Activated CD8-positive, alpha-beta T cell treated with anti-CD3 and anti-CD28 coated beads, Interleukin-2, amount 10 ng/mL, durations not matched to agents 7 days and 5 days (primary cell): ENCODE measurements at places on chromosomes 3 and 15.
A peak's percentile ranks its signal among the peaks of the same experiment; 100 is the strongest.

DNA sequence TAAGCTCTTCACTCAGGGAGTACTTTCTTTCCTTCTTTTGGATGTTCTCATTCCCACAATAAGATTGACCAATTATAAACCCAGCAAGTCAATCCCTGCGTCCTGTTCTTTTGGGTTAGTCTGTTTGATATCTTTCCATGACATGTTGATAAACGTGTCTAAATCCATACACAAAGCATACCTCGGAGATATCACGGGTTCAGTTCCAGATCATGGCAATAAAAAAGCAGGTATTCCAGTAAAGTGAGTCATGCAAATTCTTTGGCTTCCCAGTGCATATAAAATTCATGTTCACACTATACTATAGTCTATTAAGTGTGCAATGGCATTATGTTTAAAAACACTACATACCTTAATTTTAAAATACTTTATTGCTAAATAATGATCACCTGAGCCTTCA, 667.7 kb downstream of the MAGI1 start:
- no peaks in the 10 kb centered on the region for H3K36me3 ChIP-seq
- H3K27me3 ChIP-seq = no peaks in the 10 kb centered on the region
- H3K4me1 ChIP-seq = no peaks in the 10 kb centered on the region
- H3K4me3 ChIP-seq = no peak overlapping the region
- no peak overlapping the region for H3K27ac ChIP-seq

GRCh38 chr15:42057799-42058646, 36.3 kb downstream of the PLA2G4D start:
- no peak overlapping the region for H3K27ac ChIP-seq
- no peaks in the 10 kb centered on the region for H3K36me3 ChIP-seq

GRCh38 chr15:90489514-90489913, 40.2 kb upstream of the CRTC3 start:
- H3K4me1 ChIP-seq = peaks cover 15% of the 10 kb centered on the region
- peak overlapping the region; percentile 12 for H3K27ac ChIP-seq
- H3K4me3 ChIP-seq = no peak overlapping the region
- H3K27me3 ChIP-seq = no peaks in the 10 kb centered on the region
- DNase-seq = no peak

DNA sequence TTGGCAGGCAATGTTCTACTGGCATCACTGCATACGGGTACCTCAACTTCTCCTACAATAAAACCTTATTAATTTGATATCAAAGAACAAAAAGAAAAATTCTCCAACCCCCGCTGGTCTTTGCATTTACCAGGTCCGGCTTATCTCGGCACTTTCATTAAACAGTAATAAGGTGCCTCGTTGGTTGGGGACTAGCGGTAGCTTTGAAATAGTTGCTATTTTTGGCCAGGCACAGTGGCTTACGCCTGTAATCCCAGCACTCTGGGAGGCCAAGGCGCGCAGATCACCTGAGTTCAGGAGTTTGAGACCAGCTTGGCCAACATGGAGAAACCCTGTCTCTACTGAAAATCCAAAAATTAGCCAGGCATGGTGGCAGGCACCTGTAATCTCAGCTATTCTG, 32.0 kb upstream of the CGNL1 start:
- H3K4me1 ChIP-seq = no peaks in the 10 kb centered on the region
- no peak overlapping the region for H3K4me3 ChIP-seq
- no peak for DNase-seq
- peaks cover 4% of the 10 kb centered on the region for H3K27me3 ChIP-seq
- no peak overlapping the region for H3K27ac ChIP-seq

- H3K36me3 ChIP-seq = peaks cover 5% of the 10 kb centered on the region
- no peaks in the 10 kb centered on the region for H3K27me3 ChIP-seq
- no peak overlapping the region for H3K4me3 ChIP-seq
- no peak for DNase-seq
Measured at GRCh38 chr3:13042715-13043271, 30.4 kb downstream of the IQSEC1 start.

DNA sequence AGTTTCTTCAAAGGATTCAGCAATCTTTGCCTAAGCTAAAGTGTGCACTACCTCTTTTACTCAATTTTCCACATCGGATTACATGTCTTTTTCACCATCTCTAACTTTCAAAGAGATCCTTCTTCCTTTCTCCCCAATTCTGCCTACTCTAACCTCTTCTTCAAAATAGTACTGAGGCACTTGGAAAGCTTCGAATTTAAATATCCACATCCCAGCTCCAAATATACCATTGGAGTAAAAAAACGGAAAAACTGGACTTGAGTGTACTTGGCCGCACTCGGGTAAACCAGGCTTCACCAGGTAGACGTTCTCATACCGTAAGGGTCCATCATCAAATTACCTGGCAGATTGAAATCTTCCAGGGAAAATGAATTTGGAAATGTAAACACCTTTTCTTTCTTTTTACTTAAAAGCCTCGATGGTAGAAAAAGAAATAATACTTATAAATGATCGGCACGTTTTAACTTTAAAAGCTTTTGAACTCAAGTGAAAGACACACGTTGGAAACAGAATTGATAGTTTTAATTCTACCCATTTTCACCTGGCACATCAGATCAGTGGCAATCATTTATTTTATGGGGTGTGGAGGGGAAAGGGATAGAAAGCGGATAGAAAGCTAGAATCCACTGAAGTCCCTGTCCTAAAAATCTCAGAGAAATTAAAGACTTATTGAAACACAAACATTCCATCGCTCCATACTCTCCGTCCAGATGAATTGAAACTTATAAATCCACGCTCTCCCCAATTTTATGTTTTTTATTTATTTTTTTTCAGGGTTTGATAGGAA, 8.2 kb upstream of the MEIS2 start:
- H3K27me3 ChIP-seq = peaks cover 77% of the 10 kb centered on the region
- H3K36me3 ChIP-seq = peaks cover 7% of the 10 kb centered on the region
- H3K4me1 ChIP-seq = peaks cover 9% of the 10 kb centered on the region
- H3K4me3 ChIP-seq = no peak overlapping the region
- no peak overlapping the region for H3K27ac ChIP-seq
- DNase-seq = no peak

DNA sequence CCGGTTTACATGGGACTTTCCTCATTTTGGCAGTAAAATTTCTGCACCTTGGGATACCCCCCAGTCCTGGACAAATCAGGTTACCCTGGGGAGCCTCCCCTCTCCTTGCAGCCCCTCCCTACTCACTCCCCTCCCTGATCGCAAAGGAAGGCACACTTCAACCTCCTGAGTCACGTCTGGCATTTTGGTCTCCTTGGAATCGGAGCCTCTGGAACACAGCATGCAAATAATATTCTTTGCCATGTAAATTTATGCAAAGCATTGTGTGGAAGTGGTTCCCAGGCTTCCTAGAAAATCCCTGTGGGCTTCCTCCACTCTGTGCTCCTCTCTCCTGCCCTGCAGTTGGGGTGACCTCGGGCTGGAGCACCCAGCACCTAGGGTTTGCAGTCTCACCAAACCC, 11.6 kb downstream of the SCN5A start:
- H3K27ac ChIP-seq = no peak overlapping the region
- peaks cover 5% of the 10 kb centered on the region for H3K4me1 ChIP-seq
- DNase-seq = no peak
- H3K27me3 ChIP-seq = peaks cover 5% of the 10 kb centered on the region
- H3K4me3 ChIP-seq = no peak overlapping the region
- no peaks in the 10 kb centered on the region for H3K36me3 ChIP-seq

DNA sequence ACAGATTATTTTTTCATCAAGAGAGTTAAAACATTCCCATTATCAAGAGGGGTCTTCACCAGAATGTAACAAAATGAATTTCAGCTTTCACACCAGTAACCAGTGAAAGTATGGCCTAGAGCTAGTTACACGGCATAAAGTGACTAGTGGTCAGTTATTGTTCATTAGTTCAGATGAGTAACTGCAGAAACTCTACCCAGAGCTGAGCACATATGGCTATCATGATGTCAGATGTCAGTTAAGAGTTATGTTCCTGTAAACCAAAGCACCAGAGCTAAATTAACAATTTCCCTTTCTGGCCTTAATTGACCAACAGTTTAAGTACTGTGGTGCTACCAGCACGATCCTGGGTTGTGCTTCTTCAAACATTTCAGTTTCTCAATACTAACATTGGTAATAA, 6.6 kb upstream of the MRPS25 start:
- H3K27me3 ChIP-seq = no peaks in the 10 kb centered on the region
- peaks cover 5% of the 10 kb centered on the region for H3K4me1 ChIP-seq
- H3K36me3 ChIP-seq = peaks cover 37% of the 10 kb centered on the region
- no peak for DNase-seq
- no peak overlapping the region for H3K27ac ChIP-seq

DNA sequence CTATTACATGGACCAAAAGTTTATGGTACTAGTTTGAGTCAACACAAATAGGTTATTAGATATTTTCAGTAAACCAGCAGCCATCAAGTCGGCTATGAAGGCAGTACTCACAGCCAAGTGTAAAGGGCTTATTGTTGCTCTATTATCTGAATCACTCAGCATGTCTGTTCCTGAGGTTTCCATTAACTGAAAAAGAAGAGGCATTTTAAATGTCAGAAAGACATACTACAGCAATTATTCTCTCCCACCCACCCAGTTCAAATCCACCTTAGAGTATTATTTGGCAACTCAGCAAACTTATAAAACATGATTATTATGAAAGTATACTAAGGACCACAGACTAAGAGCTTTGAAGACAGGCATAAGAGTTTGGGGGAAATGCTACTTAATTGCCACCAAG, 93.1 kb downstream of the BTD start:
- no peak for DNase-seq
- H3K4me3 ChIP-seq = no peak overlapping the region
- peaks cover 34% of the 10 kb centered on the region for H3K36me3 ChIP-seq
- no peaks in the 10 kb centered on the region for H3K27me3 ChIP-seq
- H3K27ac ChIP-seq = no peak overlapping the region

DNA sequence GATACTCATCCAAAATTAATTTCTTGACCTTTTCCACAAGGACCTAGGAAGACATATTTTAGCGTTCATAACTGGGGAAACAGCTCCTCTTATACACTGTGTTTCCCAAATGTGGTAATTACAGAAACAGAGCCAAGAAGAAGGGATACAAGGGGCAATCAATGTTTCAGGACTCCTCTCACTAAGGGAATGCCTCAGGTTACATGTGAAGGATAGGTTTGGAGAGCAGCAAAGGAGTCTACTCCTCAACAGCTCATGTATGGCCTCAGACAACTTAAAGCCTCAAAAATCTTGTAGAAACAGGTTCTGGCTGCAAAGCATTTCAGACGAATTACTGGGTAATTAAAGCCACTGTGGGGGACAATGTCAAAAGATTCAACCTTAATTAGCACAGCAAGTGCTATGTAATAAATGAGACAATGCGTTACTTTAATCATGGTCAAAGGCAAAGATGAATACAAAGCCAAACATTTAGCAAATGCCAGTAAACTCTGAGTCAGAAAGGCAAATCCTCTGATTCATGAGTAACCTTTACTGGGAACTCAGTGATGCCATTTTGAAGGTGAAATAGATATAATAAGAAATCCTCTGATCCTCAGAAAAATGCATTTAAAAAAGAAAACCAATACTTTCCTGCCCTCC, 1111.2 kb downstream of the TUSC7 start:
- no peak overlapping the region for H3K27ac ChIP-seq
- H3K4me1 ChIP-seq = no peaks in the 10 kb centered on the region
- H3K36me3 ChIP-seq = no peaks in the 10 kb centered on the region
- DNase-seq = no peak
- H3K4me3 ChIP-seq = no peak overlapping the region

DNA sequence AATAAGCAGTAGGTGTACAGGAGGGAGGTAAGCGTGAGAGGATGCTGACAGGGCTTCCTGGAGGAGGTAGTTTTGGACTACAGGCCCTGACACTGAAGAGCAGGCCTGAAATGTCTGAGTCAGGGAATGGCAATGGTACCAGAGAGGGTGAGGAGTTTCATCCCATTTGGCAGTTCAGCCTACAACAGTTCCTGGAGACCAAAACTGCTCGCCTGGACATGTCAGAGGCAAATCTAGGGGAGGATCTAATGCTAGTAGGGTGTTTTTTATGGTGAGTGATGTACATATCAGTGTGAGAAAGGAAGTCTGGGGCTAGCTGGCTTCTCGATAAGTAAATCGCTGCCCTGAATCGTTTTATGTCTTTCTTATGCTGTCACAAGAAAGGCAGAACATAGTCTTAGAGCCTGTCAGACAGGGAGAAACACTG, 13.8 kb upstream of the TNFSF10 start:
- peaks cover 36% of the 10 kb centered on the region for H3K36me3 ChIP-seq
- peaks cover 67% of the 10 kb centered on the region for H3K4me1 ChIP-seq
- H3K27me3 ChIP-seq = no peaks in the 10 kb centered on the region
- peak overlapping the region; percentile 12 for H3K4me3 ChIP-seq

- no peak for DNase-seq
- H3K36me3 ChIP-seq = peaks cover 41% of the 10 kb centered on the region
Measured at GRCh38 chr15:75032395-75032794, 9.0 kb downstream of the PPCDC start.

- H3K4me3 ChIP-seq = no peak overlapping the region
- H3K36me3 ChIP-seq = peaks cover 55% of the 10 kb centered on the region
- H3K27me3 ChIP-seq = no peaks in the 10 kb centered on the region
- H3K4me1 ChIP-seq = peaks cover 2% of the 10 kb centered on the region
Measured at GRCh38 chr3:15214758-15215157, 8.7 kb downstream of the CAPN7 start.

DNA sequence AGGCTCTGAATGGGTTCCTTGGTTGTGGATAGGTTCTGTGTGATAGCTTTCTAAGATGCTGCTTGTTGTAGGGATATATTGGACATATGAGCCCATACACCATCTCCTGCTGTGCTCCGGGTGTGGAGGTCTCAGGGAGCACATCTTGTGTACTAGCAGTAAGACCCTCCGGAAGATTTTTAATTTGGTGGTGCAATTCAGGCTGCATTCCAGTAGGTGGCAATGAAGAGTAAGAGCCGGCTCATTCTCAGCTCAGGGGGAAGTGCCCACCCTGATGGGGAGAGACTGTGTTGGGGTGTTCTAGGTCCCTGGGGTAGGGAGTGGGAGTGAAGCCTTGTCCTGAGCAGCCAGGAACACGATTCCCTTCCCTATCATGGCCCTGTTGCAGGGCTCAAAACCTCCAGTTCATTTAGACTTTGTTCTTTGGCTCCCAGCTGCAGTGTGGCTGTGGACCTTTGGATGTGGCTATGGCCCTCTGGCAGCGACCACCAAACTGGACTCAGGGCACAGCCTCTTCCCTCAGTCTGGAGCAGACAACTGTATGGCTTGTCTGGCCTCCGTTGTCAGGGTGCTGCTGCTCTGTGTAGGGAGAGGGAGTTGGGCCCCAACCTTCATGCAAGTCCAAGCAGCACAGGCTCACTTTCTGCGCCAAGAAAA, 104.7 kb downstream of the UNC13C start:
- no peaks in the 10 kb centered on the region for H3K27me3 ChIP-seq
- no peak overlapping the region for H3K27ac ChIP-seq
- H3K4me3 ChIP-seq = no peak overlapping the region
- H3K4me1 ChIP-seq = no peaks in the 10 kb centered on the region

- H3K4me3 ChIP-seq = no peak overlapping the region
- no peaks in the 10 kb centered on the region for H3K4me1 ChIP-seq
- H3K36me3 ChIP-seq = no peaks in the 10 kb centered on the region
- DNase-seq = no peak
- H3K27ac ChIP-seq = no peak overlapping the region
Measured at GRCh38 chr3:8509961-8510360, 8.3 kb downstream of the LMCD1 start.

GRCh38 chr3:10653241-10653640, 147.9 kb upstream of the ATP2B2 start:
- no peak for DNase-seq
- H3K27ac ChIP-seq = no peak overlapping the region
- no peaks in the 10 kb centered on the region for H3K4me1 ChIP-seq
- peaks cover 11% of the 10 kb centered on the region for H3K27me3 ChIP-seq
- H3K4me3 ChIP-seq = no peak overlapping the region
- H3K36me3 ChIP-seq = no peaks in the 10 kb centered on the region
